ENCODE measurements at places on chromosomes 12 and 14. TPM values are rescaled to one million over a fixed set of nuclear protein-coding genes. Genes with fewer than 3 reads are reported as not detected.

GRCh38 chr12:13101821-13102375 is 1.6 kb downstream of the GSG1 start:
- peaks cover 26% of the 10 kb centered on the region for H3K4me1 ChIP-seq
- H3K27me3 ChIP-seq: no peaks in the 10 kb centered on the region
- H3K36me3 ChIP-seq: no peaks in the 10 kb centered on the region
- peak overlapping the region; percentile 64 for H3K4me3 ChIP-seq
- H3K27ac ChIP-seq: peak overlapping the region; percentile 91

GRCh38 chr12:98868538-98868937 is 223.4 kb downstream of the APAF1 start:
- H3K4me1 ChIP-seq: no peaks in the 10 kb centered on the region
- no peak overlapping the region for H3K27ac ChIP-seq
- no peaks in the 10 kb centered on the region for H3K36me3 ChIP-seq
- DNase-seq: no peak
- no peaks in the 10 kb centered on the region for H3K27me3 ChIP-seq

GRCh38 chr12:48883305-48884161 is 17.9 kb upstream of the RND1 start:
- no peak overlapping the region for H3K4me3 ChIP-seq
- no peaks in the 10 kb centered on the region for H3K36me3 ChIP-seq
- H3K4me1 ChIP-seq: no peaks in the 10 kb centered on the region
- DNase-seq: no peak

GRCh38 chr14:105138551-105139111 is 29.9 kb downstream of the JAG2 start:
- H3K36me3 ChIP-seq: no peaks in the 10 kb centered on the region
- H3K4me1 ChIP-seq: no peaks in the 10 kb centered on the region
- H3K27me3 ChIP-seq: no peaks in the 10 kb centered on the region
- DNase-seq: no peak
- H3K27ac ChIP-seq: no peak overlapping the region
- no peak overlapping the region for H3K4me3 ChIP-seq

DNA sequence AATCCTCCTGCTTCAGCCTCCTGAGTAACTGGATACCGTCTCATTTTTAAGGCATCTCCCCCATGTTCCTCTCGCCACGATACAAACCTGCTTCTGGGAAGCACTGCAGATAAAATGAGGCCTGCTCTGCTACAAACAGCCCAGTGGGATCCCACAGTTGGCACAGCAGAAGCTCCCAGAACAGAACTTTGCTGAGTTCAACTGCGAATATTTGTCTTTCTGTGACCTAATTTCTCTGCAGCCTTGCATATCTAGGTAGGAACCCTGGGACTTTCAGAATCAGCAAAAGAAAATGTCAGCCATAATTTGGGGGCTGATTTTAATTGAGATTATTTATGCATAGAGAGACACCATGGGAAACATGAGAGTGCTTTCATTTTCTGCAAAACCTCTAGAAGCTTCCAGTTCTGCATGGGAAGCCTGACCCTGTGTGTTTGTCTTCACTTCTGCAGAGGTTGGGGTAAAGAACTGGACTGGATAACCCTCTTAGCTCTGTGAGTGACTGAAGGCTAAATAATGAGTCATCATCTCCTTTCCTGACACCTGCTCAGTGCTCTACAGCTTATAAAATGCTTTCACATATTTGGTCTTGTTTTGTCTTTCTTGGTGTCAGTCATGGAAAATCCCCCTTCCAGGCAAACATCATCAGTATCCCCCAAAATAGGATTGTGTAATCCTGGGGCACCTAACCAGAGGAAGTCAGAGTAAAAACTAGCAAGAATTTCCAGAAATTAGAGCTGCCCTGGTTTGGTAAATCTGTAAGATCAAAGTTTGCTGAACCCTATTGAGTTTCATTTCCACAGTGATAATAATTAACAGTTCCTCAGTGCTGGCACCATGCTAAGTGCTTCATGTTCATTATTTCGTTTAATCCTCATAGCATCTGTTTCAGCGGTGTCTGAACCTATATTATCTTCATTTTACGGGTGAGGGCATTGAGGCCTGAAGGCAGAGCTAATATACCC is 185.8 kb downstream of the SLC15A4 start:
- DNase-seq: no peak
- H3K4me3 ChIP-seq: no peak overlapping the region
- no peaks in the 10 kb centered on the region for H3K4me1 ChIP-seq
- H3K27me3 ChIP-seq: no peaks in the 10 kb centered on the region
- H3K27ac ChIP-seq: no peak overlapping the region
- H3K36me3 ChIP-seq: no peaks in the 10 kb centered on the region

- H3K27ac ChIP-seq: peak overlapping the region; percentile 43
- peaks cover 7% of the 10 kb centered on the region for H3K36me3 ChIP-seq
- peak overlapping the region; percentile 64 for H3K4me3 ChIP-seq
- no peak for DNase-seq
Measured at GRCh38 chr12:128823216-128823915, 392 bp downstream of the SLC15A4 start.

GRCh38 chr12:29073631-29074239 is 75.3 kb upstream of the FAR2 start:
- DNase-seq: no peak
- H3K4me1 ChIP-seq: no peaks in the 10 kb centered on the region
- no peaks in the 10 kb centered on the region for H3K27me3 ChIP-seq
- no peak overlapping the region for H3K27ac ChIP-seq
- no peak overlapping the region for H3K4me3 ChIP-seq

DNA sequence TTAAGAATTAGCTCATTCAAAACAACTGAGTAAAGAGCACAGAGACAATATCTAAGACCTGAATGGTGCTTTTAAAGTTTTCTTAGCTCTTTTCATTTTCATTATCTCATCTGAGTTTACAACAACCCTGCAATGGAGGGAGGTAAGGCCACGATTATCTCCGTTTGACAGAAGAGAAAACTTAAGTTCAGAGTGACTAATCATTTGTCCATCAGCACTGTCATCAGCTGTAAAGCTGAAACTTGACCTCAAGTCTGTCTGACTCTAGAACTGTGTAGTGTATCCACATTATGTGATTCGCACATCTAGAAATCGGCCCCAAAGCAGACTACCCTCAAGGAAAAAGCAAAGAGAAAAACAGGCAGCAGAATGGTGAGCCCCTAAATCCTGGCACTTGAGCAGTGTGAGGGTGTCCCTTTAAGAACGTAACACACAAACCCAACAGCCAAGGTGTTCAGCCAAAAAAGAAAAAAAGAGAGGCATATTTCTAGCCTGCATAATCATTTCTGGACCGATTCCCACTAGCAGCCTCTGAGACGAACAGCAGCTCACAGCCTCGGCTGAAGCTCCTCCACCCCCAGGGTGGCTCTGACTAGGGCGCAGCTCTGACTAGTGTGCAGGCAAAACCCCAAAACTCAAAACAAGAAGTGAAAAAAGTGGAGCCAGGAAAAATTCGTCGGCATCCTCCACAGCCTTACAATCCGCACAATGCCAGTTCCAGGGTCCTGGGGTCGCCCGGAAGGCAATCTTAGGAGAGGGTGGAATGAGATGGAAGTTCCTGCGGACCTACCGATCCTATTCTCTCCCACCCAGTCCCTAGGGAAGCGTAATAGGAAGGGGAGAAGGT is 1.6 kb downstream of the STXBP6 start:
- H3K27ac ChIP-seq: no peak overlapping the region
- no peaks in the 10 kb centered on the region for H3K4me1 ChIP-seq
- DNase-seq: no peak
- H3K27me3 ChIP-seq: peaks cover 5% of the 10 kb centered on the region

The NUBPL gene
- total RNA-seq: 13.0 TPM

GRCh38 chr12:52151837-52152783 is 39.7 kb downstream of the KRT80 start:
- H3K4me3 ChIP-seq: no peak overlapping the region
- no peaks in the 10 kb centered on the region for H3K36me3 ChIP-seq

DNA sequence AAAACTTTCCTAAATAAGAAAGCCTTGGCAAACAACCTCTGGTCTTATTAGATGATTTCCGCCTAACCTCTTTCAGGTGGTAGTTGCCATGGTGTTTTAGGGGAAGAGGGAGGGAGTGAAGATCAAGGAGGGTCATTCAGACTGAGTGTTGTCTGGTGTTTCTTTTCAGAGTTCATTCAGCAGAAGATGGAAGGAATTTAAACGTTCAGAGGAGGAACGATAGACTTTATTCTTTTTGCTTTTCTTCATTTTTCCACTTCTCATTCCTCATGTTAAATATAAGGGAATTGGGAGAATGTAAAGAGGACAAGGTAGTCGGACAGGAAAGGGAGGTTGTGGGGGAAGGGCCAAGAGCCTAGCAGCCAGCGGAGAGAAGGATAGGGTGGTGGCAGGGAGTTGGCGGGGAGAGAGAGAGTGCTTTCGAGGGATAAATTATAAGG is 17.4 kb upstream of the SALL2 start:
- H3K27ac ChIP-seq: no peak overlapping the region
- no peak for DNase-seq
- peaks cover 2% of the 10 kb centered on the region for H3K27me3 ChIP-seq

DNA sequence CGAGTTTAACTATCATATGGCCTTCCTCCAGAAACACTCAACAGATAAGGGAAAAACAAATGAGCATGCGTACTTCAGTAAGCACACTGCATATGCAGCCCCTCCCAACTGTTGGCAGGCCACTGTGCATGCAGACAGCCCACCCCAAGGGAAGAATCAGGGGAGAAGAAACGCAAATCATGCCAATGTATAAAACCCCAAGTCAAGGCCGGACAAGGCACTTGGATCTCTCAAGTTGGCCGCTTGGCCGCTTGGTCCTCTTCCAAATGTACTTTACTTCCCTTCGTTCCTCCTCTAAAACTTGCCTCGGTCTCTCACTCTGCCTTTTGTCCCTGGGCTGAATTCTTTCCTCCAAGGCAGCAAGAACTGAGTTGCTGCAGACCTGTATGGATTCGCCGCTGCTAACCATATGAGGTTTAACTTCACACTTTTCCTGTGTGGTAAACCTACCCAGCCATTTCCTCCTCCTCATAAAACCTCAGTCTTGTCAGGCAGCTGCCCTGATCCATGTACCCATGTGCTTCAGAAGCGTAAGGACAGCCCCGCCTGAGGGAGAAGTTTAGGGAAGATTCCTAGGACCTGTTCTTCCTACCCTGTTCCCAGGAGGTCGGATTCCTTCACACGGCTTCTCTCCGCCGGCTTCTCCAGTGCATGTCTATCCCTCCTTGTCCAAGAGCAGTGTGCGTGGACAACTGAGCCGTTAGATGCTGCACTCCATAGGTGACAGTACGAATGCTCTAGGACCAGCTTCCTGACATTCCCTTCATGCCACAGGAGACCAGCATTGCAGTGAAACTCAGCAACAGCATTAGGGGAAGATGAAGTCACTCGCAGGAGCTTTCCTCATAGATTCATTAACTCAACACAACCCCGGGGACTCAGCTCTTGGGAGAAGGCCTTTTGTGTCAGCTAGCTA is 188.0 kb downstream of the MON2 start:
- H3K27me3 ChIP-seq: no peaks in the 10 kb centered on the region
- no peaks in the 10 kb centered on the region for H3K36me3 ChIP-seq
- DNase-seq: no peak
- H3K4me1 ChIP-seq: no peaks in the 10 kb centered on the region
- no peak overlapping the region for H3K27ac ChIP-seq

GRCh38 chr14:31206536-31207286 is 882 bp downstream of the HECTD1 start:
- H3K27ac ChIP-seq: peak overlapping the region; percentile 96
- DNase-seq: peak; percentile 69

The CORO1C gene
- 49.1 TPM for total RNA-seq

DNA sequence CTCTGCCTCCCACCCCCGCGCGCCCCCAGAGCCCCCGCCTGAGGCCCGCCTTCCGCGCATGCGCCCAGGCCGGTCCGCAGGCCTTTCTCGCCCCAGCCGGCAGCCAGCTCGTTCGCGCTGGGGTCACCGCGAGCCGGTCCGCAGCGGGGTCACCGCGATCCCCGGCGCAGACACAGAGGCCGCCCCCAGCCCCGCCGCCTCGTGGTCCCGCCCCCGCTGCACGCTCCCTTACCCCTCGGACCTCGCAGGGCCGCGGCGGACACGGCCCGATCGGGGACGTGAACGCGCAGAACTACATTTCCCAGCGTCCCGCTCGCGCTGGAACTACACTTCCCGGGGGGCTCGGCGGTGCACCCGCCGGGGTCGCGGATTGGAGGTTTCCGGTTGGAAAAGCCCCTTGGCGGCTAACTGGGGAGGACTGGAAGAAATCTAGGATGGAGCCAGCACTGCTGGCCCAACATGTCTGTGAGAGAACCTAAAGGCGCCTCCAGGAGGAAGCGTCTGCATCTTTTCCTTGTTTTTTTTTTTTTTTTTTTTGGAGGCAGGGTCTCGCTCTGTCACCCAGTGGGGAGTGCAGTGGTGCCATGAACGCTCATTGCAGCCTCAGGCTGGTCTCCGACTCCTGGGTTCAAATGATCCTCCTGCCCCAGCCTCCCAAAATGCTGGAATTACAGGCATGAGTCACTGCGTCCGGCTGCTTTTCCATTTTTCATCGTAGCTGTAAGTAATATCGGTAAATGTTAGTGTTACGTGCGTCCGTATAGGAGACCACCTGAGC is at the start of gene ZNF605:
Gene ZNF605, minus strand, starts transcription at position 296 of the 778 bp plus-strand sequence. CDS start 10,671 bp downstream, outside the sequence.
- no peaks in the 10 kb centered on the region for H3K36me3 ChIP-seq
- DNase-seq: peak; percentile 89

The POTEG gene
- not detected for total RNA-seq

The ADAM20 gene
- total RNA-seq: 0.29 TPM

DNA sequence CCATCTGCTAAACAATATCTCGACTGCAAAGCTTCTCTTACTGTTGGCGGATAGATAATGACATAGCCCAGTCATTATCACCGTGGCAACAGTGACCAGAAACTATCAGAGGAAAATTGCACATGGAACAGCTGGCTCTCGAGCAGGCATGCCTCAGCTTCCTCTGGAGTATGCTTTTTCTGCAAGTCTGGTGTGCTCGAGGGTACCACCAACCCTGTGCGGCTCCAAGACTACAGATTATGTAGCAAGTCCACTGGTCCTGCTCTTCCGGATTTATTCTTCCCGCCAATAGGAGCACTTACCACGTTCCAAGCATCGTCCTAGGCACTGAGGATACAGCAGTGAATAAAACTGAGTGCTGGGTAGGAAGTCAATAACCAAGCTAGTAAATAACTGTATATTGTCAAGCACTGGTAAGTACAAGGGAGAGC is 1.4 kb upstream of the GLRX5 start:
- H3K36me3 ChIP-seq: no peaks in the 10 kb centered on the region
- peaks cover 38% of the 10 kb centered on the region for H3K4me1 ChIP-seq
- no peaks in the 10 kb centered on the region for H3K27me3 ChIP-seq
- H3K27ac ChIP-seq: peak overlapping the region; percentile 84
- peak overlapping the region; percentile 69 for H3K4me3 ChIP-seq

All from CD8-positive, alpha-beta memory T cell (primary cell).